ENCODE measurements at places on chromosomes 16 and 17.

DNA sequence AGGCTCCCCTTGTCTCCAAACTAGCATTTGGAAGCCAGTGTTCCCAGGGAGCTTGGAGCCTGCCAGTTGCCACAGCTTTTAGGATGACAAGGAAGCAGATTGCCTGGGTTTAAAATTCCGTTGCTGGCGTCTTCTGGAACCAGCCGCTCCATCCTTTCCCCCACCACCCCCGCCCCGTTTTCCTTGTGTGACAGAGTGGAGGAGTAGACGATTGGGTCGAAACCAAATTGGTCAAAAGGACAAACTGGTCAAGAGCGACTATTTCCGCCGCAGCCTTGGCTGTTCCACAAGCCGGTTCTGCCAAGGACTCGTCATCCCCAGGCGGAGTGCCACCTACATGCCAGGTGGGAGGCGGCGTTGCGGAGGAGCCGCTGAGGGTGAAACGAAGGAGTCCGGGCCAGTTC is 91.1 kb downstream of the RPA1 start:
- DNase-seq, result no peak

- no peak for DNase-seq
Measured at GRCh38 chr16:66670691-66671388, 25.7 kb downstream of the CMTM4 start.

DNA sequence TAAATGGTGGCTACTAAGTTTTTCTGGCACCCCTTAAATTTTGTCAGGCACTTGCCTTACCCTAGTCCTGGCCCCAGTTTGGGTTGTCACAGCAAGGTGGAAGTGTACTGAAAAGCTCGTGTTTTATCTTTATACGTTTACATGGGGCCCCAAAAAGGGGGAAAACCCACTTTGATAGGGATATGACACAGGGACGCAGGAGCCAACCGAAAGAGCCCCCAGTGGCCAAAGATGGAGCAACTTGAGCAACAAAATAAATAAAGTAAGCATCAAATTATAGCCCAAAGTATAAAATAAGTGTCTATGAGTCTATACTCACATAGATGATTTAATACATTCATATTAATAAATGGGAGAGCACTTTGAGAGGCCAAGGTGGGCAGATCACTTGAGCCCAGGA is 5.0 kb upstream of the CETP start:
- DNase-seq, result no peak

- DNase-seq, result no peak
Measured at GRCh38 chr17:59550703-59551102, 14.7 kb upstream of the DHX40 start.

GRCh38 chr16:26913851-26914250 is 152.9 kb upstream of the C16orf82 start:
- no peak for DNase-seq

GRCh38 chr16:11851294-11852091 is at the start of gene RSL1D1:
RSL1D1 (minus strand) TSS chr16:11851542; CDS start chr16:11851512, 30 bp downstream.
- DNase-seq, result peak; percentile 71

DNA sequence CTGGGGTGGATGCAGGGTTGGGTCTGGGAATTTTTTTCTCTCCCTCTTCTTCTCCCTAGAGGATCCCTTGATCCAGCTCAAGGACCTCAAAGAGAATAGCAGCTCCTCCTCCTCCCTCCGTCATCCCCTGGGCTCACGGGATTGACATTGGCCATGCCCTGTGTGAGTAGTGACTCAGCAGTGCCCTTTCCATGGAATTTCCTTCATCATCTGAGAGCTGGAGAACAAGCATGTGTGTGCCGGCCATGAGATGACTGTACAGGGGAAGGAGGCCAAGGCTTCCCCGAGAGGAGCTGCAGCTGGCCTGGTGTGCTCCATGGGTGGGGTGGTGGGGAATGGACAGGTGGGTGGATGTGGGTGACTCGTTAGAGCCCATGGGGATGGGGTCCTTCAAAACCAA is 8.9 kb upstream of the WSCD1 start:
- no peak for DNase-seq

GRCh38 chr17:70375406-70375805 is 206.1 kb downstream of the KCNJ2 start:
- DNase-seq, result no peak

- DNase-seq, result no peak
Measured at GRCh38 chr17:67171560-67171959, 73.4 kb downstream of the HELZ start.

- no peak for DNase-seq
Measured at GRCh38 chr17:68697850-68698361, 96.7 kb upstream of the FAM20A start.

GRCh38 chr17:73640691-73641090 is 3.6 kb downstream of the SDK2 start:
- no peak for DNase-seq

GRCh38 chr16:19703172-19703889 is 14.7 kb downstream of the KNOP1 start:
- no peak for DNase-seq

DNA sequence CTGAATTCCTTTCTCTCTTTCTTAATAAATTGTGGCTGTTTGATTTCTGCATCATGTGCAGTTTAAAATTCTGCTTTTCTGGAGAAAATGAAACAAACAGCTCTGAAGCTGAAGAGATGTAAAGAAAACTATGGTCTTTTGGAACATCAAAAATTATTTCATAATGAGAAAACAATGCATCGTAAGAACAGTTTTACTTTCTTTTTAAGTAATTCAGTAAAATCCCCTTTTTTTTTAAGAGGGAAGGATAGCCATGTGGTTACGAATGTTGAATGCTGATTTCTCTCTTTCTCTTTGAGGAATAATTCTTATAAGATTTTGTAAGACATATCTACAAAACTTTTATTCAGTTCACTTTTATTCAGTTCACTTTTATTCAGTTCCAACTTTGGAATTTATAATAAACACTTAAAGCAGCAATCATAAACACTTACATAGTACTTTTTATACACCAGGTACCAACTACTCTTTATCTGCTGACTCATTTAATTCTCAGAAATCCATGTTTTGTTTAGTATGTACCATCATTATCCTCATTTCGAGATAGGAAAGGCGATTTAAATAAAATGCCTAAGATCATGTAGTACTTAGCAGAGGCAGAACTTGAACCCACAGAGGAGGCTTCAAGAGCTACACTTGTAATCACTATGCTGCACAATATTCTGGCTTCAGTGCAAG is 26.6 kb downstream of the CNTNAP4 start:
- no peak for DNase-seq

- DNase-seq, result no peak
Measured at GRCh38 chr17:59800530-59800942, 92.2 kb downstream of the TUBD1 start.

GRCh38 chr17:82932518-82933310 is 92.9 kb upstream of the ZNF750 start:
- peak; percentile 27 for DNase-seq

DNA sequence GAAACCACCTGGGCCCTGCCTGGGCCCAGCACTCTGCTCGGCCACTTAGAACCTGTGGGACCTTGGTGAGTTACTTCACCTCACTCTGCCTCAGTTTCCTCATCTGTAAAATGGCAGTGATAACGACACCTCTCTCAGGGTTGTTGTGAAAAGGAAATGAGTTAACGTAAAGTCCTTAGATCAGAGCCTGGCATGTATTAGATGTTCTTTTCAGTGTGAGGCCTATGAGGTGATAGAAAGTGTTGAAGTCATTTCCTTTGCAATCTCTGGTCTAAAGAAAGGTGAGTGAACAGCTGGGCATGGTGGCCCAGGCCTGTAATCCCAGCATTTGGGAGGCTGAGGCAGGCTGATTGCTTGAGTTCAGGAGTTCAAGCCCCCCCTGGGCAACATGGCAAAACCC is 51.7 kb upstream of the LGALS9 start:
- DNase-seq, result no peak

- no peak for DNase-seq
Measured at GRCh38 chr16:24826096-24826690, 19.6 kb upstream of the SLC5A11 start.

- peak; percentile 83 for DNase-seq
Measured at GRCh38 chr17:40218740-40219593, at the start of gene WIPF2. WIPF2 (plus strand) TSS chr17:40219304; CDS start chr17:40256460, 37,156 bp downstream.

GRCh38 chr17:67652433-67652832 is 65.3 kb upstream of the NOL11 start:
- no peak for DNase-seq

- no peak for DNase-seq
Measured at GRCh38 chr16:86090461-86091170, 191.7 kb downstream of the IRF8 start.

GRCh38 chr17:17947966-17948365 is 24.2 kb downstream of the TOM1L2 start:
- no peak for DNase-seq

DNA sequence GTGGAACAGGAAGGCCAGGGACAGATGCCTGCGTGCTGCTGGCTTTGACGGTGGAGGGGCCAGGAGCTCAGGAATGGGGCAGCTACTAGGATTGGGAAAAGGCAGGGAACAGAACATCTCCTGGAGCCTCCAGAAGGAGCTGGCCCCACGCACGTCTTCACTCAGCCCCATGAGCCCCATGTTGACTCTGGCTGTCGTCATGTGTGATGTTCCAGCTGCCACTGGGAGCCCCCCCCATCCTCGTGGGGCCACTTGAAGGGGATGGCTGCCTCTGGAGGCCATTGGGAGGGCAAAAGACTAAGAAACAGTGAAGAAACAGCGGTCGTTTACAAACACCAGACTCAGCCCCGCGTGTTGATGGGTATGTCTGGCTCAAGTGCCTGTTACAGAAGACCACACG is 18.5 kb upstream of the APRT start:
- no peak for DNase-seq

- DNase-seq, result no peak
Measured at GRCh38 chr16:7651803-7652570, 319.3 kb downstream of the RBFOX1 start.

GRCh38 chr17:77884019-77884418 is 74.5 kb upstream of the TNRC6C start:
- DNase-seq, result no peak

GRCh38 chr16:84638231-84638806 is 10.0 kb upstream of the KLHL36 start:
- DNase-seq, result no peak

DNA sequence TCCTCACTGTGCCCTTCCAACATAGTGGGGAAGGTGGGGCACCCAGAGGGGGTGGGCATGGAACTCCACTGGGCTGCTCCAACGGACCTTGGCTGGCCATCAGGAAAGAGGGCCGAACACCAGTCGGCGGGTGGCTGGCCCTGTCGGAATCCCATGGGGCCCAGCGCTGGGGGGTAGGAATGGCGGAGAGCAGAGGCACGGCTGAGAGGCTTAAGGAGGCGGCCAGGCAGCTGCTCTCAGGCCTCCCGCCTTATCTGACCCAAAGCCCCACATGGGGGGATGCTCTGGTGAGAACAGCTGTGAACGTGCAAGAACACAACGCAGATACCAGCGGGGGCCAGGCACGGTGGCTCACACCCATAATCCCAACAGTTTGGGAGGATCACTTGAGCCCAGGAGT is 4.4 kb upstream of the MYO1C start:
- DNase-seq, result no peak

DNA sequence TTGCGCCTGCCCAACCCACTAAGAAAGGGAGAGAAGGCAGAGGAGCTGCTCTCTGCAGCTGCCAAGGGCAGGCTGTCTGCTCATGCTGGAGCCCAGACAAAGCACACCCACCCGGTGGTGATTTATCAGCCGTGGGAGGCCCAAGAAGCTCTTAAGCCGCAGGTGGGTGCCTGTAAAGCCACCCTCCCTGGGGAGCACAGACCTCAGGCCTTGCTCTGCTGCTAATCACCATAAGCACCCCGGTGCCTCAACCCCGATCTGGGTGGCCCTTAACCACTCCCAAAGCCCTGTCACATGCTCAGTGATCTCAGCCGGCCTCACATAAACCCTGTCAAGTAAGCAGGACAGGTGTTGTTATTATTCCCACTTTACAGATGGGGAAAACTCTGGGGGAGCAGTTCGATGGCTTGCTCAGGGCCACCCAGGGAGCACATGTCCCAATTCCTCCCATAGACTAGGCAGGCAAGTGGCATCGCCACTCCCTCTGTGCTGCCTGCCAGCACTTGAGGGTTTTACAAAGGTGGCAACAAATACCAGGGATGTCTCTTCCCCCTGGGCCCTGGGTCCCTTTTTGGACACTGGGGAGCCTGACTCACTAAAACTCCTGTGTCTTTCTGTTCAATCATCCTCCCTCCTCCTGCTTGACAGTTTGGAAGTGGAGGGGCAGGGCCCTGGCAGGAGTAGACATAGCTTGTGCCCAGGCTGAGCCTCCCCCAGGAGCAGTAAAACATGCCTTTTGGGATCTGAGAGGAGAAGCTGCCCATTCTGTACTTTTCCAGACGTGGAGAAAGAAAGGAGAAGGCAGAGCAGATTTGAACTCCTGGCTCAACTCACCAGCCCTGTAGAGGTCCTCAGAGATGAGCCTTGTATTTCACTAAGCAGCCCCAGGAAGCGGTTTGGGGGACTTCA is 299.3 kb downstream of the SOX9 start:
- no peak for DNase-seq

GRCh38 chr17:16461606-16461866 is 30.5 kb downstream of the LRRC75A start:
- DNase-seq, result no peak

Measured in non-pigmented ciliary epithelial cell (primary cell).